Foreskin keratinocyte (primary cell): ENCODE measurements at places on chromosomes 3 and 15. TPM values are rescaled to one million over a fixed set of nuclear protein-coding genes. Genes with fewer than 3 reads are reported as not detected.

The IP6K1 gene
- polyA plus RNA-seq: 13.3 and 16.1 TPM in 2 replicates

The CCR3 gene
- polyA plus RNA-seq: not detected in 2 replicates

The TBC1D5 gene
- polyA plus RNA-seq: 6.5 and 7.5 TPM in 2 replicates

The GNAT1 gene
- not detected in 2 replicates for polyA plus RNA-seq

The TSC22D2 gene
- 7.2 and 9.4 TPM in 2 replicates for polyA plus RNA-seq

The UBAP1L gene
- 0.23 and 0.27 TPM in 2 replicates for polyA plus RNA-seq

The SNURF gene
- 8.6 and 10.5 TPM in 2 replicates for polyA plus RNA-seq

The ELL3 gene
- 1.9 and 3.0 TPM in 2 replicates for polyA plus RNA-seq

The C3orf49 gene
- polyA plus RNA-seq: not detected in 2 replicates

The B3GNT5 gene
- 17.6 and 20.1 TPM in 2 replicates for polyA plus RNA-seq

The ZNF80 gene
- not detected in 2 replicates for polyA plus RNA-seq

The ACKR2 gene
- polyA plus RNA-seq: 0.04 and 0.11 TPM in 2 replicates

The NEK10 gene
- 0.07 and 0.08 TPM in 2 replicates for polyA plus RNA-seq

The GPR27 gene
- polyA plus RNA-seq: 0.16 and 0.25 TPM in 2 replicates

The TRAT1 gene
- not detected in 2 replicates for polyA plus RNA-seq

The GOLGA6B gene
- polyA plus RNA-seq: not detected in 2 replicates

The C3orf80 gene
- not detected in 2 replicates for polyA plus RNA-seq

The GPR15 gene
- polyA plus RNA-seq: not detected in 2 replicates

The NRG4 gene
- polyA plus RNA-seq: 0.01 TPM in 1 of 2 replicates, not detected in the other

The PPP1R14D gene
- not detected in 2 replicates for polyA plus RNA-seq

The GOLGA6A gene
- polyA plus RNA-seq: not detected in 2 replicates

The LRRIQ4 gene
- polyA plus RNA-seq: not detected in 2 replicates

The CLDN18 gene
- polyA plus RNA-seq: not detected in 2 replicates

The ZBTB47 gene
- 5.3 and 6.1 TPM in 2 replicates for polyA plus RNA-seq

The LAMB2 gene
- polyA plus RNA-seq: 97.2 and 133 TPM in 2 replicates

The C3orf85 gene
- polyA plus RNA-seq: not detected in 2 replicates

The IQCF2 gene
- not detected in 2 replicates for polyA plus RNA-seq

The CPN2 gene
- not detected in 2 replicates for polyA plus RNA-seq

The ISL2 gene
- polyA plus RNA-seq: 0.27 and 1.8 TPM in 2 replicates

The CFAP91 gene
- polyA plus RNA-seq: 0.07 and 0.11 TPM in 2 replicates

The TGM4 gene
- 0.76 and 0.83 TPM in 2 replicates for polyA plus RNA-seq

The DUOXA2 gene
- polyA plus RNA-seq: not detected in 2 replicates

The RUBCN gene
- 4.4 and 4.9 TPM in 2 replicates for polyA plus RNA-seq

The FBXW12 gene
- polyA plus RNA-seq: not detected in 2 replicates

The SLCO2A1 gene
- 0.14 and 0.41 TPM in 2 replicates for polyA plus RNA-seq
